Hematopoietic multipotent progenitor cell treated with erythropoietin and hydrocortisone succinate and interleukin-3 and kit ligand, for 17 days (in vitro differentiated cells): ENCODE measurements at places on chromosomes 1 and 21.

DNA sequence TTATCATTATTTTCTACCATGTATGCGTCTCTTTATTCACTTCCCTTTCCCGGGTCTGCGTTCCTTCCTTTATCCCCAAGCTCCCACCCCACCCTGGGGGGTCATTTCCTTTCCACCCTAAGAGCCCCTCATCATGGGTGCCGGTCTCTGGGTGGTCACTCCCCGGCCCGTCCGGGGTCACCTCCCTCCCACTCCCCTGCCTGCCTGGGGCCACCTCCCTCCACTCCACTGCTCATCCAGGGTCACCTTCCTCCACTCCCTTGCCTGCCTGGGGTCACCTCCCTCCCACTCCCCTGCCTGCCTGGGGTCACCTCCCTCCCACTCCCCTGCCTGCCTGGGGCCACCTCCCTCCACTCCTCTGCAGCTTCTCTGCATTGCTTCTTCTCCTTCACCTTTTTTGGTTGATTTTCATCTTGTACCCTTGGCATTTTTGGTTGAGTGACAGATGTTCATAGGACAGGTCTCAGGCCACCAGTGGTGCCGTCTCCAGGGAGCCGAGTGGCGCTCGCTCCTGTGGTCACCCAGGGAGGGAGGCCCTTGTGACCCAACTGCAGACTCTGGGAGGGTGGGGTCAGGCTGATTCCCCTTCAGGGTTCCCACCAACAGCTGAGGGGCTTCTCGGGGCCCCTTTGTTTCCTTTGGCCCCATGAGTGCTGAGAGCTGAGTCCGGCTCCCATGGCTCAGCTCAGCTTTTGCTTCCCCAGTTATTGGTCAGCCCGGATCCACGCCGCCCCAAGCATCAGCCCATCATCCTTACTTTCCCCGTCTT lies 48.6 kb upstream of the PCBP3 start:
- no peak for DNase-seq

DNA sequence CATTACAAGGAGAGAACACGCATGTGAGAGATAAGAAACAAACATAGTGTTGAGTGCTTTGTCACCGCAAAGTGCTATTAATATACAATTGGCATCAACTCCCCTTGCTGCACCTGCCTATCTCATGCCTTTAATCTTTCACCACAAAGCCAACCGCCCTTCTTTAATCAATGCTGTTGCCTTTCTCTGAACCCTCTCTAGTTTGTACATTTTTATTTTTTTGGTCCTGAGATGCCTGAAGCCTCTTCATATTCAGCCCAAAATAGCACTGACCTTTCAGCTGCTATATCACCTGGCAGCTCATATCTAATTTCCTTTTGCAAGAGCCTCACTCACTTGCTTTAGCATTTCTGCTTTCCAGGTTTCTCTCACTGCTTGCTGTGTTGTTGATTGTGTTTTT lies 504.7 kb downstream of the NUF2 start:
- DNase-seq = no peak

- peak; percentile 19 for DNase-seq
Observed at GRCh38 chr1:31795801-31796621, 19.8 kb downstream of the SPOCD1 start.

DNA sequence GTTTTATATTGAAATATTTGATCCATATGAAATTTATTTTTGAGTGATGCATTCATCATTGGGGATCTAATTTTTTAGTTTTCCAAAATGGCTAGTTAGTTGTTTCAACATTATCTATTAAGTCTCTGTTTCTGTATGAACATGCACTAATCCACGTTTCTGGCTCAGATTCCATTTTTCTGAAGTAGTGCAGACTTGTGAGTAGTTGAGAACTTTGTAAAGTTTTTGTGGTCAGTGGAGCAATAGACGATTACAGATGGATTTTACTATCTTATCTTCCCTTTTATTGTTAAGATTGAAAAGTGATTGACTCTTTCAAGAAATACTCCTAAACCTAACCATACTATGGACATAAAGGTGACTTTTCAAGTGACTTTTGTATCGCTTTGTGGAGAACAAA lies 16.7 kb downstream of the SOAT1 start:
- no peak for DNase-seq

GRCh38 chr1:94903280-94904009 lies 23.5 kb downstream of the CNN3 start:
- DNase-seq = no peak

DNA sequence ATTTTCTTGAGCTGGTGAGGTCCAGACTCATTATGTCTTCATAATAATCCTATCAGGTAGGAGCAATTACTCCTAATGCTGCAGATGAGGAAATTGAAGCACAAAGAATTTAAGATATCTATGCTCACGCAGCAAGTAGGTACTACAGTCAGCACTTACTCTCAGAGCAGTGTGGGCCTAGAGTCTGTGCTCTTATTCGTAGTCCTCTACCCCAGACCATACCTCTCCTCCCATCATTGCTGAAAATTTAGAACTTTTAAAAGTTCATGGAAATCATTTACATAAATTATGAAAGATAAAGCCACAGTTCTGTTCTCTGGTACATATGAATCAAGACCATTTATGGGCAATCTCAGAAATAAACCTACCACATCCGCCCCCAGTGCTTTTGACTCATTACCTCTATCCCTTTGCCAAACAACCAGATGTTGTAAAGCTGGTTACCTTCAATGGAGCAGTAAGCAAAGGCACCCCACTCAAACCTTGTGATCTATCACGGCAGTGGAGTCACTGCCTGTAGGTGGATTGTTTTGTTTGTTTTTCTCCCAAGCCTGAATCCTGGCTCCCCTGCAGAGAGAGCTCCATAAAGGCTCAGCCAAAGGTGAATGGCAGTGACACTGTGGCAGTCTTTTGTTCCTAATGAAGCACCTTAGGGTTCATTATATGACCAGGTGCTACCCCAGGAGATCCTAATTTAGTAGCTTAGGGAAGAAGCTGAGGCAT lies 20.9 kb upstream of the MAN1A2 start:
- no peak for DNase-seq

GRCh38 chr1:186304982-186305949 lies 69.8 kb downstream of the TPR start:
- peak; percentile 61 for DNase-seq

DNA sequence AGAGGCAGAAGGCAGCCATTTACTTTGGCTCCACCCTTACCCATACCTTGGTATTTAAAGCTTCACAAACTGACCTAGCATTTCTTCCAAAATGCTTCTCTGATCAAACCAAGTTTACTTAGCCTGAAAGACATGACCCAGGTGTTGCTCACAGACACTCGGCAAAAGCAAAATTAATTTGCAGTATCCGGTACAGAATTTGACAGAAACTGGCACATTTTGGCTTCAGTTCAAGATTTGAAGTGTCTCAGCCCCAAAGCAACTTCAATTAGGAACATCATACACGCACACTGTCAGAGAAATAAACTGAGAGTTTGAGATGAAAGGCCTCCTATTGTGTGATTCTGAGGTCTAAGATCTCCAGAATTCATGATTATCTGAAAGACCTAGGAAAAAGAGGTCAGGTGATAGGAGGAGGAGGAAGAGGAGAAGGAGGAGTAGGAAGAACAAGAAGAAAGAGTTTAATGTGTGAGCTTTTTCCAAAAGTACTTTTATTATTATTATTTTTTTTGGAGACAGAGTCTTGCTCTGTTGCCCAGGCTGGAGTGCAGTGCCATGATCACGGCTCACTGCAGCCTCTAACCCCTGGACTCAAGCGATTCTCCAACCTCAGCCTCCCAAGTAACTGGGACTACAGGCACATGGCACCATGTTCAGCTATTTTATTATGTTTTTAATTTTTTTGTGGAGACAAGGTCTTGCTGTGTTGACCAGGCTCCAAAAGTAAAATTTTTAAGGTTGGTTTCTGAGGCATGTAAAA lies 143.6 kb downstream of the SLC45A1 start:
- no peak for DNase-seq

GRCh38 chr1:221187174-221187573 lies 307.9 kb downstream of the HLX start:
- DNase-seq = no peak

DNA sequence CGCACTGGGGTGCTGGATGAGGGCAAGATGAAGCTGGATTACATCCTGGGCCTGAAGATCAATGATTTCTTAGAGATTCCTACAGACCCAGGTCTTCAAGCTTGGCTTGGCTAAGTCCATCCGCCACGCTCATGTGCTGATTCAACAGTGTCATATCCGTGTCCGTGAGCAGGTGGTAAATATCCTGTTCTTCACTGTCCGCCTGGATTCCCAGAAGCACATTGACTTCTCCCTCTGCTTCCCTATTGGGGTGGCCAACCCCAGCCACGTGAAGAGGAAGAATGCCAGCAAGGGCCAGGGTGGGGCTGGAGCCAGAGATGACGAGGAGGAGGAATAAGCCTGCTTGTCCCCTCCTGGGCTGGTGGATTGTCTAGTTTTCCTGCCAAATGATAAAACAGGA lies 2.2 kb upstream of the CBR3 start:
- DNase-seq = no peak

GRCh38 chr1:115642168-115643072 lies 650 bp downstream of the VANGL1 start:
- DNase-seq = peak; percentile 44

DNA sequence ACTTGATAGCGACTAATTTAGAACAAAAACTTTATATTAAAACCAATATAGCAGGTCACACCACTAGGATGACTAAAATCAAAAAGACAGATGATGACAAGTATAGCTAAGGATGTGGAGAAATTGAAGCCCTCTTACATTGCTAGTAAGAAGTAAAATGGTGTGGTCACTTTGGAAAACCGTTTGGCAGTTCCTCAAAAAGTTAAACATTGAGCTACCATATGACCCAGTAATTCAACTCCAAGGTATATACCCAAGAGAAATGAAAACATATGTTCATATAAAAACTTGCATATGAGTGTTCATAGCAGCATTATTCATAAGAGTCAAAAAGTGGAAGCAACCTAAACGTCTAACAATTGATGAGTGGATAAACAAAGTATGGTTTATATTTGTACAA lies 13.0 kb upstream of the SERINC2 start:
- DNase-seq = no peak

DNA sequence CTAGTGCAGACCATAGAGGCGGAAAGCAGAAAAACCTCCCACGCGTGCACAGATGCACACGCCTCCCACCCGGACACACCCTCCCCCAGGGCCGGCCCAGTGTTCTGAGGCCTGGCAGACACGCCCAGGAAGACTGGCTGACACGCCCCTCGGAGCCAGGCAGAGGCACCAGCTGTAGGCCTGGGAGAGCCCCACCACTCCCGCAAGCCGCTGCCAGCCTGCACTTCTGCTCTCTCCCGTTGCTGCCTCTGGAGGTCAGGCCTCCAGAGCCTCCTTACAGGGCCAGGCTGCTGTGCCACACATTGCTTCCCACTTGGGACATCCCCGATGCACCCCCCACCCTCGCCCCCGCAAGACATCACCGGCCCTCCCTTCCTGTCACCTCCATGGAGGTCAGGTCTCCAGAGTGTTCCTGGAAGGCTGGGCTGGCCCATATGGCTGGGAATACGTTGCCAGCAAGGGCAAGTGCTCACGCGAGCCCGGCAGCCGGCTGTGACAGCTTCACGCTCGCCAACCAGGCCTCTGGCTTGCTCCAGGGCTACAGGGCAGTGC lies 40.4 kb downstream of the CASZ1 start:
- DNase-seq = no peak

DNA sequence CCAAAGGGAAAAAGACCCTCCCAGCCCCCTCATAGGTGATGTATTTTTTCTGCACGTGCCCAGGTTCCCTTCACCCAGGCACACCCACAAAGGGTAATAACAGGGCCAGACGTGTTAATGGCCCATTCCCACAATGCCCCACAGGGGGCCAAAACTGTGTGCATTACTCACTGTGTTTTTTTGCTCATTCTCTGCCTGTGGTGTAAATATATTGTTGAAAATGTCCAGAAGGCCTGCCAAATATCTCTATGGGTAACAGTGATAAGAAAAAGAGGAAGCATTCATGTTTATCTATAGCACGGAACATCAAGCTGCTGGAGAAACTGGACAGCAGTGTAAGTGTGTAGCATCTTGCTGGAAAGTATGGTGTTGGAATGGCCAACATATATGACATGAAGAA lies 21.9 kb downstream of the RHEX start:
- no peak for DNase-seq

DNA sequence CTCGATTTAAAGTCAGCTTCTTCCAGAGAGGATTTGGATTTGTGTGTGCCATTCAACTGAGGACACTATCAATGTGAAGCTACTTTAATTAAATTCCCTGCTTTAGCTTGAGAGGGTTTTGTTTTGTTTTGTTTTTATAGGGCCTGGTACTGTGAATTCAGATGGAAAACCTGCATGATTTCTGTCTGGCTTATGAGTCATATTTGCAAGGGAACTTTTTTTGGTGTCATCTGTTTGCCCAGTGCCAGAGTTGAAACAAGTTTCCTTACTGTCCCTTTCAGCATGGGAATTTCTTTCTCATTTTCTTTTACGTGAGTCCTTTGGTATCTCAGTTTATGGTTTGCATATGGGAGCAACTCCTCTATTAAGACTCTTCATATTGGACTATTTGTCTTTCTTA lies 194.6 kb downstream of the GREM2 start:
- DNase-seq = no peak

DNA sequence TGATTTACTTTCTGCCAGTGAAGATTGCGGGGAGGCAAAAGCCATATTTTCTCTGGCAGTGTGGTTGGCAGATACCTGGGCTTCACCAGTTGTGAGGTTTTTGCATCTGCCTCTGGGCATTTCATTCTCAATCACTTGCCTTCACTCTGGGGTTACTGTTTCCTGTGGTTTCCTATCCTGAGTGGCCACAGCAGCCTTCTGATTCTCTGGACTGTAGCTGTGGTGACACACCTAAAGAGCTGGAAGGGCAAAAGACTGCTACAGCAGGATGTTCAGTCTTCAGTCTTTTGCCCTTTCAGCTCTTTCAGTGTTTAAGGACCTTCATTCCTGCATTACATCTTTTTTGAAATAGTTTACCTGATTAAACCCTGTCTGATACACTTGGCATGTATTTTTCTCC lies 50.5 kb upstream of the GPR52 start:
- no peak for DNase-seq

- no peak for DNase-seq
Observed at GRCh38 chr1:43548285-43549271, 17.9 kb downstream of the PTPRF start.

DNA sequence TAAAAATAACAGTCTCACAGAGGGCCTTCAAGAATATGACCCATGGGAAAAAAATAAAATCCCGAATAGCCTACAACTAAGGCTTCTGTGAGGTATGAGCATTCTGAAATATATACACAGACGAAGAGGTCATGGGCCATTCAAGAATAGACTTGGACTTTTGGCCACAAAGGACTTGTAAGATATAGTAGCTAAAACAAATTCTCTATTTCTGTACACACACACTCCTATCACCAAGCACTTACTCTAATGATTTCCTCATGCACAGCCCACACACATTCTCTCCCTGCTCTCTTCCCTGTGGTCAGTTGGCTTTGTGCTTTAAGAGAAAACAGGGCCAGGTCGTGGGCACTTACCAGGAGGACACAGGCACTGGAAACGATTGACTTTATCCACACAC lies 69.7 kb upstream of the ADAM30 start:
- DNase-seq = no peak

DNA sequence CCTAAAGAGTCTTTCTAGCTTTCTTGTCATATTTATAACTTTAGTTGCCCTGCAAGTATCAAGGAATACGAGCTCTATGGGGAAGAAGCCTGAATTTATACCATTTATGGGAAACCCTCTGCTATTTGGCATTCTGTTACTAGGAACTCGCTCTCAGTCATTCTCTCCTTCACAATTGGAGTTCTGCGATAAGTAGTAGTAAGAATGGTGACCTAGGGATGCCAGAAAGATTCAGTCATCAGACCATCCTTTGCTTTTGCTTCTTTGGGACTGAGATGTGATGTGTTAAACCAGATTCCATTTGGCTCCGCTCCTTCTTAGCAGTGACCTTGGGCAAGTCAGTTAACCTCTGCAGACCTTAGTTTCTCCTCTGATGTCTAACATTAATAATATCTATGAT lies 256.5 kb downstream of the FGGY start:
- no peak for DNase-seq
